ENCODE measurements at places on chromosomes 16 and 17.

DNA sequence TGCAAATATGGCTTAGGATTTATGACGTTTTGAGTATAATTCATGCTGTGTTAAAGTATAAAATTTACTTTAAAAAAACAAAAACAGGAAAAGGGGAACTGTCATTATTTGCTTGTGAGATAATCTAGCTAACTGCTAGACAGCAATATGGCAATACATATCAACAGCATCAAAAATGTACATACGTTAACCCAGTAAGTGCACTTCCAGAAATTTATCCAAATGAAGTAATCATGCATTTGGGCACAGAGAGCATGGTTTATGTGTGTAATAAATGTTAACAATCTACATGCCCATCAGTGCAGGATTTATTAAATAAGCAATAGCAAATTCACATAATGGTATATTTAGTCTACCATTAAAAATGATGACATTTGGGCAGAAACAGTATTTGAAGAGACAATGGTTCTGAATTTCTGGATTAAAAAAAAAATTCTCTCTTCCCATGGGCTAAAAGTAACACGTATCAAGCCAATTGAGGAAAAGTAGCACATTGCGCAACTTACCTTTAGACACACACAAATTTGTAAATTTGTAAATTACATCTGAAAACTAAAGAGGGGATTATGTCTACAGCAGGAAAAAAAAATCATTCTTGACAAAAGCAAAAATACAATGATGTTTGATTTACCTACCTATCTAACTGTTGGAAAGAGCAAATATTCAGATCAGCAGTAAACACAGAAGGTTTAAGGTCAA, 80.2 kb downstream of the CACNG1 start:
- ATAC-seq: no peak

GRCh38 chr16:57721356-57722209, 14.0 kb upstream of the KATNB1 start:
- no peak for ATAC-seq

DNA sequence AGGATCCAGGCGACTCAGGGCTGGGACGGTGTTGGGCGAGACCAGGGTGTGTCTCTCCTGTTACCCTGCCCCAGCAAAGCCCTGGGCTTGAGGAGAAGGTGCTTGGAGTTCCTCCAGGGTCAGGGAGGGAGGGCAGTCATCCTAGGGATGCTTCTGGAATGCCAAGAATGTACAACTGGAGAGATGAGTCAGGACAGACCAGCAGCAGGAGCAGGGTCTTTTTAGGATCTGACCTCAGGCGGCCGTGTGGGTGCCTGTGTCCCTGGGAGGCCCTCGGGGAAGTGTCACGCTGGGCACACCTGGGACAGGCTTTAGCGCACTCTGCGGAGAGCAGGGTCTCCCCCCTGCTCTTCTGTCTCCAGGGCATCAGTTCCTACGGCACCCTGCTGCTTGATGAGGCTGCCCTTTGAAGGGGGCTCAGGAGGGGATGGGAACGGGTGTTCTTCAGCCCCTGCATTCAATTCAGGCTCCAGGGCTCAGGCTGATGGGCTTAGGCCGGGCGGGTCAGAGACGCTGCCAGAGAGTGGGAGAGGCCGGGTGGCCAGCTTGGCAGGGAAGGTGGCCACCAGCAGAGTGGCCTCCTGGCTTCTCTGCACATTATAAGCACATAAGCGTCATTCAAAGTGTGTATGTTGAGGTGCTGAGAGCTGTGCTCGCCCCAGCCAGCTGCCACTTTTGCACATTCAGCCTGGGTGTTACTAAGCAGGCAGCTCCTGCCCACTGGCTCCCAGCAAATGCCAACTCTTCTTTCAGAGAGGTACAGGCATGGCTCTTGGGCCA, 8.4 kb upstream of the MTSS2 start:
- peak; percentile 35 for ATAC-seq

- ATAC-seq: peak; percentile 89
These were observed 1.1 kb upstream of the TRPV3 start for GRCh38 chr17:3558603-3559269.

GRCh38 chr17:17304521-17304985, 1.4 kb downstream of the NT5M start:
- no peak for ATAC-seq

GRCh38 chr17:33944826-33945225, 310.3 kb upstream of the CCL2 start:
- no peak for ATAC-seq

DNA sequence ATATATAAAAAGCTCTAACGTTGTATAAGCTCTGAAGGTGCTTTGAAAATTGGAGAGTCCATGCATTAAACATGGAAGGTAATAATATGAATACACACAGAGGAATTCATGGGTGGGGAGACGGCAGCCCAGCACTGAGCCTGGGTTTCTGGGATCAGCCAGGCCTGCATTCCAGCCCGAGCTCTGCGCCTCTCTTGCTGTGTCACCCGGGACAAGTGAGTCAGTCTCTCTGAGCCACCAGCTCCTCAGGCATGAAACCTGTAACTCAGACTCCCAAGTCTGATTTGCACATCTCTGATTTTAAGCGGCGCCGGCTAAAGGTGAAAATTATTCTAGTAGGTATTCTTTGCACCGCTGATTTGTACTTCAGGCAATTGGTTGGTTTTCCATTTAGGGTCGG, 238.8 kb downstream of the MRTFB start:
- ATAC-seq: peak; percentile 93

GRCh38 chr17:71458322-71458721, 662.5 kb upstream of the SOX9 start:
- ATAC-seq: peak; percentile 88

- ATAC-seq: peak; percentile 48
These were observed 32.7 kb upstream of the LITAF start for GRCh38 chr16:11619327-11619851.

GRCh38 chr17:79754370-79754769, 23.6 kb upstream of the CBX2 start:
- ATAC-seq: no peak

GRCh38 chr16:55437625-55438024, 41.4 kb upstream of the MMP2 start:
- ATAC-seq: peak; percentile 85

DNA sequence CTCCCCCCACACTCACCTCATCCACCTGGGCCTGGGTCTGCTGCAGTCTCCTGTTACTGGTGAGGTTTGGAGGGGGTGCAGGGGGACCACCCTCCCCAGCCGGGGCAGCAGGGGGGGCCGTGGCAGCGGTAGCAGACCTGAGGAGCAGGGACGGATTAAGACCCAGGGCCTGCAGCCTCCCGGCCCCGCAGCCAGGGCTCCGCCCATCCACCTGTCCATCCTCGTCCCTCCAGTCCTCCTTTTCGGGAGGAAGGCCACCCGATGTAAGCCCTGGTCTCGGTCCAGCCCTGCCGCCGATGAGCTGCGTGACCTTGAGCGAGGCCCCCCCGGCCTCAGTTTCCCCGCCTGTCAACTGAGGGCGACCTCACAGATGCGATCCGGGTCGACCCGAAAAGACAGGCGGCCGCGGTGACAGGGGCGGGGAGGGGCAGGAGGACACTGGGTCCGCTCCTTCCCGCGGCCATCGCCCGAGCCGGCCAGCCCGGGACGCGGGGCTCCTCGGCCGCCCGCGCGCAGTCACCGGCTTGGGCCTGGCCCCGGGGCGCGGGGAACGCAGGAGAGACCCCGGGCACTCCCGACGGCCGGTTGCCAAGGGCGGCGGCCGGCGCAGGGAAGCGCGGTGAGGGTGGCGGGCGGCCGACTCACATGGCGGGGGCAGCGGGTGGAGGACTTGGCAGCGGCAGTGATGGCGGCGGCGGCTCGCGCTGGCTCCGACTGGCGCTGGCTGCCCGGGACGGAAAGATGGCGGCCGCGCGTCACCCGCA, at the start of gene VAMP2:
TSS of gene VAMP2 (minus strand) at position 716 of the 764 bp plus-strand sequence. CDS start at position 647, 69 bp downstream.
- ATAC-seq: peak; percentile 50

Data from esophagus mucosa (tissue), 1 donor.